A549 treated with DMSO at 1 μM for 4 hours (cell line): ENCODE measurements at places on chromosomes 2 and 18. TPM values are rescaled to one million over a fixed set of nuclear protein-coding genes. Genes with fewer than 3 reads are reported as not detected.

LRP1B gene
- not detected in 5 replicates for total RNA-seq

DYSF gene
- 0.72 to 1.2 TPM (median 0.85 TPM) in 5 replicates for total RNA-seq

G6PC2 gene
- not detected in 5 replicates for total RNA-seq

MAP3K19 gene
- total RNA-seq = not detected in 5 replicates

IL1F10 gene
- not detected in 5 replicates for total RNA-seq

BCL11A gene
- total RNA-seq = 0.03 to 0.14 TPM (median 0.04 TPM) in 4 of 5 replicates, not detected in the other

MATN3 gene
- 8.9 to 15.9 TPM (median 12.6 TPM) in 5 replicates for total RNA-seq

ANKRD36B gene
- total RNA-seq = 4.8 to 6.5 TPM (median 5.1 TPM) in 5 replicates

ITPRIPL1 gene
- total RNA-seq = not detected in 5 replicates

RAD51AP2 gene
- not detected in 5 replicates for total RNA-seq

RUFY4 gene
- not detected in 5 replicates for total RNA-seq

HTR2B gene
- 0.07 to 0.22 TPM (median 0.09 TPM) in 5 replicates for total RNA-seq

CHRND gene
- total RNA-seq = not detected in 5 replicates

LRATD1 gene
- total RNA-seq = 0.03 to 0.07 TPM in 2 of 5 replicates, not detected in the others

TMEM182 gene
- total RNA-seq = 4.8 to 6.3 TPM (median 5.3 TPM) in 5 replicates

MTERF4 gene
- total RNA-seq = 24.6 to 34.8 TPM (median 25.9 TPM) in 5 replicates

OXER1 gene
- not detected in 5 replicates for total RNA-seq

SLC9A4 gene
- total RNA-seq = not detected in 5 replicates

SCG2 gene
- total RNA-seq = 0.94 to 1.5 TPM (median 1.2 TPM) in 5 replicates

DUSP2 gene
- total RNA-seq = 0.20 to 0.57 TPM (median 0.51 TPM) in 5 replicates

CTIF gene
- 13.2 to 16.9 TPM (median 14.8 TPM) in 5 replicates for total RNA-seq

ASB18 gene
- not detected in 5 replicates for total RNA-seq

TRABD2A gene
- total RNA-seq = 8.9 to 10.8 TPM (median 10.3 TPM) in 5 replicates

FECH gene
- 36.0 to 46.0 TPM (median 42.5 TPM) in 5 replicates for total RNA-seq

IL18RAP gene
- 0.02 to 0.06 TPM in 2 of 5 replicates, not detected in the others for total RNA-seq

PARD3B gene
- total RNA-seq = 0.61 to 1.5 TPM (median 0.83 TPM) in 5 replicates

ACMSD gene
- total RNA-seq = not detected in 5 replicates

C2orf80 gene
- not detected in 5 replicates for total RNA-seq

RNF144A gene
- total RNA-seq = 6.2 to 8.8 TPM (median 8.0 TPM) in 5 replicates
